ENCODE measurements at places on chromosomes 3 and 15. TPM values are rescaled to one million over a fixed set of nuclear protein-coding genes. Genes with fewer than 3 reads are reported as not detected.

Gene TNFSF10
- 1.4 TPM for total RNA-seq

Gene RTP1
- total RNA-seq: under 0.01 TPM

Gene HTR3D
- not detected for total RNA-seq

Gene DRD3
- not detected for total RNA-seq

Gene CDAN1
- total RNA-seq: 3.6 TPM

Data from smooth muscle cell of the coronary artery (primary cell).